NCI-H1436 (cell line): ENCODE measurements at places on chromosomes 16 and 17.
A peak's percentile ranks its signal among the peaks of the same experiment; 100 is the strongest.

GRCh38 chr17:66952681-66953629 is 11.6 kb upstream of the CACNG4 start:
- no peak for DNase-seq

DNA sequence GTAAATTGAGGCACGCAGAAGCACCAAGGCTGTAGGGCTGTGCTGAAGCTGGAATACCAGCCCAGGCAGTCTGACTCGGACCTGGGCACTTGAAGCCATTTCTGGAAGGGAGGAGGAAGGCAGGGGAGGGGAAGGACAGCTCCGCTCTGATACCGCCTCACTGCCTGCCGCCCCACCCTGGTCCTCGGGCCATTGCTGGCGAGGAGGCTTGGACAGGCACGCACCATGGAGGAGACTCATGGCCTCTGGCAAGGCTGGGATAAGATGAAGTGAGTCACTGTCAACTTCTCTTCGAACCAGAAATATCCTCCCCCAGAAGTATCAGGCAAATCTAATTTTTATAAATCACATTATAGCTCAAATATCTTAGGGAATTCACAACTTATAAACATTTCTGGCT is 81.3 kb downstream of the SDK2 start:
- no peak for DNase-seq

DNA sequence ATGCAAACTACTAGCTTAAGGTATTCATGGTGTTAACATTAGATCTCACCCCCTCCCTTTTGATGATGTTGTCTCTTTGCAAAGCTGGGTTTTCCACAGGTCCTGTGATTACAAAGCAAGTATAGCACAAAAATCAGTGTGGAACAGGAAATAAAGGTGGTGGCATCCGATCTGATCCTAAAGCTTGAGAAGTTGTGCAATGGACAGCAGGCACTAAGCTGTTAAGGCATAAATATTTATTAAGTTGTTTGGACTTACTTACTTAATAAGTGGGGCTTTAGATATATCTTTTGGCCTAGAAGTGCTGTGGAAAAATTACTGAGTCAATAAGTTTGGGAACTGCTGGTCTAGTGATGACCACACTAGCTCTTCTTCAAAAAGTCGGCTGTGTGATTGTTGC is 5.0 kb downstream of the GLP2R start:
- no peak for DNase-seq

GRCh38 chr16:16073891-16074881 is 124.8 kb downstream of the ABCC1 start:
- no peak for DNase-seq

GRCh38 chr16:546909-547770 is 13.1 kb upstream of the PRR35 start:
- DNase-seq, result peak; percentile 81

DNA sequence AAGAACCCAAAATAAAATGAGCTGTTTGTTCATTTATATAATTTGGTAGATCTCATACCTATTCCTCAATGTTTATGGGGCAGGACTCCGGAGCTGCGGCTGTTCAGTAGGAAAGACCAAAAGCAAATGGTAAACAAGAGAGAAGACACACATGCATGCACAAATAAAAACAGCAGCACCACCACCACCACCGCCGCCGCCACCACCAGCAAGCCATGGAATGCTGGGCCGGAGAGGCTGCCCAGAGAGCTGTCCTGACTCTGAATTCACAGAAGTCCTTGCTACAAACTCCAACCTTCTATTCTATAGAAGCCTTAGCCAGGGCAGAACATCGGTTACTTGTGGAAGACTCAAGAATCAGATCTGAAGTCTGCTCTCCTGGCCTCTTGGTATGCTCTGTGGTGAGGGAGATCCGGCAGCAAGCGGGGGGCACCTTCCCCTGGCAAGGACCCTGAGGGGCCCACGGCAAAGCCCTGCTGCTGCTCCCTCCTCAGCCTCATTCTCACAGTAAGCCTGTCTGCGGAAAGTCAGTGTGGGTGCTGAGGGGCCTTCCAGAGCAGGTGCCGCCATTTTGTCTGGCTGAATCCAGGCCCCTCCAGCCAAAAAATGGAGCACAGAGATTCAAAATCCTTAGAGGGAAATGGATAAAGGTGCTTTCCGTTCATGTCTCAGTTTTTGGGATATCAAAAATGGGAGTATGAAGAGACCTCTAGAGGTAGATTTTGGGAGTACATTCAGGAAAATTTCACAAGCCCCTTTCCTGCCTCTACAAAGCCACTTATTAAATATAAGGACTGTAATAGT is 6.4 kb upstream of the FOXJ1 start:
- no peak for DNase-seq

GRCh38 chr17:27531469-27531961 is 75.3 kb downstream of the KSR1 start:
- no peak for DNase-seq

GRCh38 chr17:77025781-77026180 is 115.0 kb upstream of the SEC14L1 start:
- no peak for DNase-seq

- DNase-seq, result no peak
Measured at GRCh38 chr17:82193520-82194220, 19.0 kb downstream of the CCDC57 start.

- DNase-seq, result peak; percentile 74
Measured at GRCh38 chr17:72539981-72540897, 419.4 kb downstream of the SOX9 start.

GRCh38 chr16:56303880-56304279 is 112.6 kb downstream of the GNAO1 start:
- DNase-seq, result no peak

GRCh38 chr17:49519781-49520180 is 24.7 kb downstream of the NGFR start:
- no peak for DNase-seq

- peak; percentile 42 for DNase-seq
Measured at GRCh38 chr17:41528959-41529353, 848 bp upstream of the KRT19 start.
